ENCODE measurements at places on chromosomes 7 and 10.

DNA sequence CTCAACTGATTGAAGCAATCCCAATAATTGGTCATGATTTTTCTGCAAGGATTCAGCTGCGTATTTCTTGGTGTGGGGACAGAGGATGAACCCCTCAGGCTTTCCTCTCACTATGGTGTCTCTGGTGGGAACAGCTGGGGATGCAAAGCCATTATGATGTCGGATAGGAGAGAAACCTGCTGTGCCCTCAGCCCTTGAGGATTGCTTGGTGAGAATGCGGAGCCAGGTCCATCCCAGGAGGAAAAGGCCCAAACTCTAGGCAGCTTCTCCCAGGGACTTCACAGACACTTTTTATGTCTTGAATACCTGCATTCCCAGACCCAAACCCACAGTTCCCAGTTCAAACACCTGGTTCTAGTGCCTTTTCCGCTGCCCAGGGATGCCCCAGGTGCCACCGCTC lies 302.0 kb downstream of the WDR37 start:
- no peak for DNase-seq

GRCh38 chr10:71613261-71613777 lies 106.3 kb downstream of the C10orf105 start:
- peak; percentile 46 for DNase-seq

- no peak for DNase-seq
These were observed 137.3 kb downstream of the IDE start for GRCh38 chr10:92436611-92437010.

- DNase-seq: no peak
These were observed 128.5 kb downstream of the PTEN start for GRCh38 chr10:87991946-87992345.

- no peak for DNase-seq
These were observed 116.4 kb upstream of the FAM133B start for GRCh38 chr7:92706563-92706962.

DNA sequence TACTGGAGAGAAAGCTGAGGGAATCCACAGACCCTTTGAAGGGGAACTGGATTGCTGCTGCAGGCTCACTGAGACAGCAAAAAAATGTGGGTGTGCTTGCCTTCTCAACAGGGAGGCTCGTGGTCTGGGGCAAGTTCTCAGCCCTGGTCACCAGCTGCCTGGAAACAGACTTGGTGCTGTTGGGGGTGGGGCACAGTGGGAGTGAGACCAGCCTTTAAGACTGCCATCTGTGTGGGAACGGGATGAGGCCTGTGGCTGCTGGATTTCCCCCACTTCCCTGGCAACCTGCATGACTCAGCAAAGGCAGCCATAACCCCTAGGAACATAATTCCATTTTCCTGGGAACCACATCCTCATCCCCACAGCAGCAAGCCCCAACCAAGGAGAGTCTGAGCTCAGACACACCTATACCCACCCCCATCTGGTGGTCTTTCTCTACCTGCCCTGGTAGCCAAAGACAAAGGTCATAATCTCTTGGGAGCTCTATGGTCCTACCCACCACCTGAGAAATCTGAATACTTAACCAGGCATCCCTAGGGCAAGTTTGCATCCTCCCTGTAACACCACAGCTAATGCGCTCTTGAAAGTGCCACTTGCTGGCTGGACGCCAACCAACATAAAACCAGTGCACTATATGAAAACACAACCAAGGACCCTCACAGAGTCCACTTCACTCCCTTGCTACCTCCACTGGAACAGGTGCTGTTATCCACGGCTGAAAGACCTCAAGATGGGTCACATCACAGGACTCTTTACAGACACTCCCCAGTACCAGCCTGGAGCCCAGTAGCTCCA lies 45.0 kb upstream of the TFEC start:
- DNase-seq: peak; percentile 80

- peak; percentile 83 for DNase-seq
These were observed 132.3 kb upstream of the ANK3 start for GRCh38 chr10:60521974-60522405.

DNA sequence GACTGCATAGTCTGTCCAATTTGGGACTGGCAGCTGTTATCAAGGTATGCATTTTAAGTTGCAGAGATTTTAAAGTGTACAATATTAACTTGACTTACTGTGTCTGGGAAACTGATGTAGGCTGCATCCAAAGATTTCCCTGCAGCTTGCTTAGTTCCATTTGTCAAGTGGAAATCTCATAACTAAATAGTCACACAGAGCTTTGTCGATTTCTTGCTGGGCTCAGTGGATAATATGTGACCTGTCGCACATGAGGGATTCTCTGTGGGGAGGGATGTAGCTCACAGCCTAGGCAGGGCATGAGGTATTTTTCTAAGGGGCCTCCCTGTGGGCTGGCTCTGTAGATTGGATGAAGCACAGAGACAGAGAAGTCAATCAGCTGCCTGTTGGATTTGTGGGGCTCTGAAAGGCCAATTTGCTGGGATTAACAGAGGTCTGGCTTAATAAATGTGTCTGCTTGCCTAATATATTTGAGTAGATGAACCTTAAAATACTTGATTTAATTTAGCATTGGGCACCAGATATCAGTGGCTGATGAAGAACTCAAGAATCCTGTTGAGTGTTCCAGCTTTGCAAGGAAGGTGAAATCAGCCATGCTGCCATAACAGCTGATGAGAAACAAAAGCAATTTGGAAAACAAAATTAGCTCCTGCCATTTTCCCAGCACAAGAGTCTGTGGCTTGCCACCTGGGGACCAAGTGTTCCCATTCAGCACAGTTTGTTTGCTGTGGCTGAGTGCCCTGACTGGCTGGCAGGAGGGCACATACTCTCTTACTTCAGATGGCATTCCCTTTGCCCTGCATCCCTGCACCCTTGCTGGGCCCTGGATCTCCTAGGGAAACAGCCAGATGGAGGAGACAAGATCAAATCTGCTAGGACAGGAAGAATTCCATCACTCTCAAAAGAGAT lies 598.5 kb downstream of the SORCS3 start:
- no peak for DNase-seq

DNA sequence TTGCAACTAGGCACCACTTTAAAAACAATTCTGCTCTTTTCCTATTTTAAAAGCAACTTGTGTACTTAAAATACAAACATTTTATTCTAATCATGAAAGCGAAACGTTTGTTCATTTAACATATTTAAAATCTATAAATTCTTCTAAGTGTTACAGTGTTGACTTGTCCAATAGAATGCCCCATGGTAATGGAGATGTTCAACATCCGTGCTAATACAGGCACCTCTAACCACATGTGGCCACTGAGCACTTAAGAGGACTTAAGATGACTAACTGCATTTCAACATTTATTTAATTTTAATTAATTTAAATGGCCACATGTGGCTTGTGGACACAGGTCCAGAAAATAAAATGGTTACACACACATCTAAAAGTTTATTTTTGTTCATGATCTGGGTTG lies 115.1 kb downstream of the TPK1 start:
- DNase-seq: no peak

DNA sequence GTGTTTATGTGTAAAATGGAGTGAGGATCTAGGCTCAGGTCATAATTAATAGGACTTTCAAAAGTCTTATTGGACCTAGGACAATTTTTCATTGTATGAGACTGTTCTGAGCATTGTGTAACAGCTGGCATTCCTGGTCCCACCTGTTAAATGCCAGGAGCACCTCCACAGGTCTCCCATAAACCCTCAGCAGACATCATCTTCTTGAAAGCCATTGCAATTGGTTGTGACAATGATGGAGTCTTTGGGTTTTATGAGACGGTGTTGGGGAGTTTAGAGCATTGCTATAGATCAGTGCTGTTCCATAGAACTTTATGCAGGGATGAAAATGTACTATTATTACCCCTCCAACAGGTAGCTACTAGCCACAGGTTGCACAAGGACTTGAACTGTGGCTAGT lies 108.9 kb downstream of the ORC5 start:
- no peak for DNase-seq

DNA sequence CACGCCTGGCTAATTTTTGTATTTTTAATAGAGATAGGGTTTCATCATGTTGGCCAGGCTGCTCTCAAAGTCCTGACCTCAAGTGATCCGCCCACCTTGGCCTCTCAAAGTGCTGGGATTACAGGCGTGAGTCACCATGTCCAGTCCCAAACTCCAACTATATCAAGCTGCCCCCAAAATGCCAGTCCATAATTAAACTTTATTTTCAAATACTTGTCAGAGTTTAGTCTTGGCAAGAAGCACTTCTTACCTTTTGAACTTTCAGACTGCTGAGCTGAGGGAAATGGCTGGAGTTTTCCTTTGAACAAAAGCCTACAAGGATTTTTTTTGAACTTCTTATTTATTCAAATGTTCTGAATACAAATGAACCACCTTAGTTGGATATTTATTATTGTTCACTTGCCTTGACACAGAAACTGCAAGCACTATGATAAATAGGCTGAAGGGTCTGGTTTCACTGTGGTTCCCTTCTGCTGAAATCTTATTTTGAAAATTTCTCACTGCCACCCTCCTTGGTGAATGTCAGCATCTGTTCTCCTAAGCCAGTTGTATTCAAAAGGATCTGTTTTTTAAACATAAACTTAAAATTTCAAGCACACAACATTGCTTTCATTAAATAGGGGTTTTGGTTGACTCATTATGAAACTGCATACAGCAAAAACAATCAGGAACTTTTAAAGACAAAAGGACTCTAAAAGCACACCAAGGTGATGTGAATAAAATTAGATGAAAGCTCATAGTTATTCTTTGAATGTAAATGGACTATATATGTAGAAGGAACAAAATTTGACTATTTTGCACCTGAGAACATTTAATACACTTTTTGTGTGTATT lies 101.7 kb upstream of the SLC26A5 start:
- peak; percentile 51 for DNase-seq

GRCh38 chr10:58661336-58661735 lies 148.7 kb downstream of the BICC1 start:
- DNase-seq: peak; percentile 59

DNA sequence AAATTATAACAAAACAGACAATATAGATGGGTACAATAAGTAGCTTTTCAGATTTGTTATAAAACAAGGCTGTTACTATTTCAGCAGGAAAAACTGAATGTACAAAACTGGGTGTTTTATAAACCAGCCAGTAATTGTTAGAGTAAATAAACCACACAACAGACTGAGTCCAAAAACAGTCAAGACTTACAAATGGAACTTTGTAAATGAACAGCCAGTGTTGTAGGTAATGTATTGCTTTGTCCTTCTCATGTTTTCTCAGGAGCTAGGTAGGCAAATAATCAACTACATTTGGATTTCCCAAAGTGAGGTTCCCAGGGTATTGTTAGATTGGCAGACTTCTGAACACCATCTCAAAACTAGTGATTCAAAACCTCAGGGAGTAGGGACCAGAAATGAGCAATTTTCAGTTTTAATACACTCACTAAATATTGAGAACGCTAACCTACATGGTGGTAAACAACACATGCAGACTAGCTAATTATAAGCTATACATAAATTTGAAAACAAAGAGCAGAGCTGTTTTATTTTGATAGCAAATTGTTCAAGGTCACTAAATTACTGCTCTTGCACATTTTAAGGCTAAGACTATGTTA lies 36.2 kb downstream of the HERPUD2 start:
- no peak for DNase-seq

GRCh38 chr10:1559311-1559710 lies 178.0 kb downstream of the ADARB2 start:
- no peak for DNase-seq

GRCh38 chr10:75696536-75696935 lies 265.1 kb downstream of the LRMDA start:
- DNase-seq: no peak

- no peak for DNase-seq
These were observed 469 bp downstream of the MSS51 start for GRCh38 chr10:73432646-73433537.

All from M059J (cell line).